Islet precursor cell (in vitro differentiated cells): ENCODE measurements at places on chromosomes 1 and 21.

GRCh38 chr1:216904471-216904870 lies 181.2 kb upstream of the ESRRG start:
- DNase-seq = peak; percentile 54

DNA sequence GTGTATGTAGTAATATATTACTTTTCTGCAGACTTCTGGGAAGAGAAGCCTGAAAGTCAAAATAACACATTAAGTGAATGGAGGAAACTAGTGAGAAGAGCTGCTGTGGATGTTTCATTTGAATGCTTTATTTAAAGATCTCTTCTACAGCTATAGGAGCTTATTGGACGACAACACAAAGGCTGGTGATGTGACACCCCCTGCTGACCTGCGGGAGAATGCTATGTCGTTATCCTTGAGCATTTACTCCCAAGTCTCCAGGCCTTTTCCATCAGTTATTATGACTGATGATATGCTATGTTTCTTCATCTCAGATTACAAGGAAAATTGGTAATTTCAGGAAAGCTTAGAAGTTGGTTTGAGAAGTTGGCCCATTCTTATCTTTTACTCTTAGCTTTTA lies 22.3 kb upstream of the PLA2G4A start:
- DNase-seq = peak; percentile 63

- DNase-seq = peak; percentile 81
Measured at GRCh38 chr1:115980998-115981993, 5.0 kb downstream of the SLC22A15 start.

- no peak for DNase-seq
Measured at GRCh38 chr1:110750562-110750961, 75.8 kb upstream of the KCNA3 start.

- DNase-seq = no peak
Measured at GRCh38 chr1:175755516-175756070, 12.2 kb upstream of the TNR start.

DNA sequence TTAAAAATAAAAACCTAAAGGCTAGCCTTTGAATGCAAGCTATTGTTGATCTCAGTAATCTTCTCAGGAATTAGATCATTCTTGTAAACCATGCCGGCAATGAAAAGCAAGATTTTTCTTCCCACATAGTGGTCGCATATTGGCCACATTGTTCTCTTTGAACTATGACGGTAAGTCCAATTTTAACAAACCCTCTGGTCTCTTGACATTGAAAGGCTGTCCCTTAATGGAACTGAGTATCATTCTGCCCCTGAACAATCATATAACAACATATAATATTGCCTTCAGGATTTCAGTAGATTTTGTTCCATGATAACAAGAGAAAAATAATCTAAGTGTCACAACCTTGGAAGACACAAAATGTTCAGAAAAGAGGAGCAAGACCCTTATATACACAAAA lies 1.3 kb downstream of the TNNI3K start:
- no peak for DNase-seq

DNA sequence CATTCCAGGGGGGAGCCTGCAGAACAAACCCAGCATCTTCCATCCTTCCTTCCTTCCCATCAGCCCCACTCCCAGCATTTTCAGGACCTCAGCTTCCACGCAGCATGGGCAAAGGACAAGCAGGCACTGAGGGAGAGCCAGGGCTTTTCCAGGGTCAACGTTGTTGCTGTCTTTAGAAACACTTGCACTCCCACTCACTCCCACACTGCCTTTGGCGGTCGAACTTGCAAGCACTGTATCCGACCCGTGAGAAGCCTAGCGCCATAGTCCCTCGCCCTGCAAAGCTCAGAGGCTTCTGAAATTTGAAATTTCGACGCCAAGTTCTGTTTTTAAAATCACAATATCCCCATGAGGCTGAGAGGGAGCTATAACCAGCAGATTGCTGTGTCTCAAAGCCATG lies 47.4 kb downstream of the KCNAB2 start:
- no peak for DNase-seq

DNA sequence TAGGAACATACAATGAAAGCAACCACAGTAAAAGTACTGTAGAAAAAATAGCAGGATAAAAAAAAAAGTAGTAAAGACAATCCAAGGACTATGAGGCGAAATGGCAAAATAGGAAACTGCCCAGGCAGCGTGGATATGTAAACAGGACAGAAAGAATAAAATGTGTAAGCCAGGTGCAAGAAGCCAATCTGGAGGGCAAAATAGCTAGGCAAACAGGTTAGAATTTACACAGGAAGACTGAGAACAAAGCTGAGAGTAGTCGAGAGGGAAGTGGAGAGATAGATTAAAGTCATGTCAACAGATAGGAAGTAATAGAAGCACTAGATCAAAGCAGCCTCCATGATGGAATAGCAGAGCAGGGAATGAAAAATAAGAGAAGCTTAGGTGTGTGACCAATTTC lies 124.2 kb upstream of the B3GALT2 start:
- DNase-seq = no peak

- no peak for DNase-seq
Measured at GRCh38 chr1:208855403-208855802, 611.2 kb upstream of the PLXNA2 start.
